ENCODE measurements at places on chromosomes 1 and 21. TPM values are rescaled to one million over a fixed set of nuclear protein-coding genes. Genes with fewer than 3 reads are reported as not detected.

PKP1 gene
- total RNA-seq: 409 TPM

DNA sequence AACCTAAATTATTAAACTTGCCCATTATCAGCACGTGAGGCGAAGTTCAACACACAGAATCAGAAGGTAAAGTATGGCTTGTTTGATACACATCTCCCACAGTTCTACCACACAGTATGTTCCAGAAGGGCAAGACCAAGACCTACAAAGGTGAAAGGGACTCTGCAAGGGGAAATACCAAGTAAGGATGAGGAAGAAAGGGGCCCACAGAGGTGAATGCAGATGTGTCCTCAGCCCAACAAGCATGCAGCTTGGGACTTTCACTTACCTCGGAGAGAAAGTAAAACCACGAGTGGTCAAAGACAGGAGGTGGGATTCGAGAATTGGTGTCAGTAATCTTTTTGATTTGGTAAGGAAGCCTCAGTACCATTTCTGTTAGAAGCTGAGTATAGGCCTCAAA is 85.8 kb downstream of the UBR4 start:
- no peak for DNase-seq

GRCh38 chr1:77562596-77563150 is 119.8 kb downstream of the ZZZ3 start:
- DNase-seq: no peak

- no peak for DNase-seq
These were observed 64.0 kb downstream of the ADARB1 start for GRCh38 chr21:45138199-45139002.

GRCh38 chr1:182680901-182681567 is 3.4 kb downstream of the RGS8 start:
- no peak for DNase-seq

- DNase-seq: no peak
These were observed 4.3 kb downstream of the ADAMTS1 start for GRCh38 chr21:26840912-26841311.

GRCh38 chr1:229164348-229164747 is 106.6 kb upstream of the RAB4A start:
- DNase-seq: no peak

- no peak for DNase-seq
These were observed 36.7 kb upstream of the ACTRT2 start for GRCh38 chr1:2984399-2985061.

APCS gene
- total RNA-seq: not detected

- no peak for DNase-seq
These were observed 93.8 kb upstream of the PRDX6 start for GRCh38 chr1:173383351-173383750.

- DNase-seq: no peak
These were observed 1.7 kb downstream of the TOR3A start for GRCh38 chr1:179083533-179083932.

- no peak for DNase-seq
These were observed 36.1 kb downstream of the ACTA1 start for GRCh38 chr1:229397762-229398161.

FALEC gene
- not detected for total RNA-seq

DNA sequence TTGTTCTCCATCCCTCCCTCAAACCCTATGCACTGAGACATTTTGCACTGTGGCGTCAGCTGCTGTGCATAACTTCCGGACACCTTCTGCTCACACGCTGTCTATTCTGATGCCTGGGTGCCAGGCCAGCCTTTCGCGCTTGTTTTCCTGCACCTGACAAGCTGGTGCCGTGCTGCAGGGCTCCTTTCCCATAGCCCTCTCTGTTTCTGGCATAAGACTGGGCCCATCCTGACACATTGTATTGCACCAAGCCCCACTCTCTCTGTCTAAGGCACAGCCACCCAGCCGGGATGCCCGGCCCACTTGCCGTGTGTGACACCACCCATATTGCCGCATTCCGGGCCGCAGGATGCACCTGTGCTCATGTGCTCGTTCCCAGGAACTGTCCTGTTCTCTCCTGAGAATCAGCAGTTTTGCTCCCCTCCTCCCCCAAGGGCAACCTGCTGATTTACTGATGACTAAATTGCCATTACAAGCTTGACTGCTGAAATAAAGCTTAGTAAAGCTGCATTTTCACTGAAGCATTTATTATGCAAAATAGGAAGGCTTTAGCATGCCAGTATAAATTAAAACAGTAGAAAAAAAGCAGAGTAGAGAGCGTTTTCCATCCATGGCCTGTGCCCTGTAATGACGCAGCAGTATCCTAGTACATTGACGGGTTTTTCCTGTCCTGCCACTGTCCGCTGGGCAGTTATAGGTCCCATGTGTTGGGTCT is 88.0 kb downstream of the CD247 start:
- no peak for DNase-seq

- DNase-seq: no peak
These were observed 15.9 kb downstream of the CLDN14 start for GRCh38 chr21:36463991-36464390.

DNA sequence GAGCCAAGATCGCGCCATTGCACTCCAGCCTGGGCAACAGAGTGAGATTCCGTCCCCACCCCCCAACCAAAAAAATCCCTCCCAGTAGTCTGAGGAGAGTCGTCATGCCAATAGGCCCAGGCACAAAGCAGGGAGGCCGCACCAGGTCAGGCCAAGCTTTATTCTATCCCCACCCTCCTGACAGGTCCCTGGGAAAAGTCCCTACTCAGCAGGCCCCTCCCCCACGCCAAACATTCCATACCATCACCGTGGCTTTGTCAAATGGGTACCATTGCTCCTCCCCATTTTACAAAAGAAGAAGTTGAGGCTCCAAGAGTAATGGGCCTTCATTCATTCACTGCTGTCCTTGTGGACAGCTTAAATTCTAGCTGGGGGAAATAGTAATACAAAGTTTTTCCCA is 5.3 kb downstream of the GPR3 start:
- no peak for DNase-seq

DNA sequence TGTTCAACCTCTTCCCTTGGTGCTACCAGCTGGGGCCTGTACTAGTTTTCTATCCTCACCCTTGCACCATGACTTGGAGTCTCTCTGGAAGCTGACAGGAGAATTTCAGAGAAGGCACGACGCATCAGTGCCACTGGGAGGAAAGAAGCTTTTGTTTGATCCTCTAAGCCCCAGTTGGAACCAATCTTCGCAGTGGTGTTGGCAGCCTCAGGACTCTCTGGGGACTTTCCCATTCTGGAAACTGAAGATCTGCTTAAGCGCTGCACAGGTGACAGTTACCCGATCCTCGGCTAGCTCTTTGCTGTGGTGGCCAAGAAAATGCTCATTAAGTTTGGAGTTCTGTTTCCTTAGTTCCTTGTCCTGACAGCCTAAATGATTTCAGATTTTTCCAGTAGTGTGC is 222.3 kb downstream of the RHOU start:
- DNase-seq: peak; percentile 46

RAVER2 gene
- total RNA-seq: 15.0 TPM

BGLAP gene
- not detected for total RNA-seq

GRCh38 chr21:26806801-26807295 is 38.4 kb downstream of the ADAMTS1 start:
- DNase-seq: no peak

- DNase-seq: no peak
These were observed 47.7 kb downstream of the BRINP3 start for GRCh38 chr1:190429932-190430331.

GRCh38 chr1:197100677-197101076 is 33.6 kb upstream of the F13B start:
- no peak for DNase-seq

DNA sequence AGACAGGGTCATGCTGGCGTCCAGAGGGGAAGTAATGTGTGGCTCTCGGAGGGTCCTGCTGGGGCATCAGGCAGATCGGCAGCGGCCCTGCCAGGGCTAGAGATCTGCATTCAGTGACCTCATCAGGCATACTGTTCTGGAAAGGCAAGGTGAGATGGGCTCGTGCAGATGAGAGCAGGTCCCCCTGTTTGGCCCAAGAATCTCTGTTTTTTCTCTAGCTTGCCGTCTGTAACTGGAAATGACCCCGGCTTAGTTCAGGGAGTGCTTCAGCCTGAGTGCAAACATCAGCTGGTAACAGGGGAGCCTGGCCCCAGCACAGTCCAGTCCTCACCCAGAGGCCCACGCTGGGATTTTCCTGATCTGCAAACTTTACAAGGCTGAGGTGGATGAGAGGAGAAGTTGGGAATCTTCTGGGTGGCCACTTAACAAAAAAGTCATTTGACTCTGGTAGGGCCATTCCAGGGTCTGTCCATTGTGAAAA is 2.1 kb downstream of the FAM163A start:
- no peak for DNase-seq

TPTE gene
- not detected for total RNA-seq

- no peak for DNase-seq
These were observed 2.8 kb downstream of the RAB4A start for GRCh38 chr1:229273507-229274232.

GRCh38 chr1:2267862-2268261 is 39.7 kb downstream of the SKI start:
- DNase-seq: no peak

- DNase-seq: no peak
These were observed 446.9 kb downstream of the NEGR1 start for GRCh38 chr1:71835442-71835813.

PAQR6 gene
- 2.0 TPM for total RNA-seq

DNA sequence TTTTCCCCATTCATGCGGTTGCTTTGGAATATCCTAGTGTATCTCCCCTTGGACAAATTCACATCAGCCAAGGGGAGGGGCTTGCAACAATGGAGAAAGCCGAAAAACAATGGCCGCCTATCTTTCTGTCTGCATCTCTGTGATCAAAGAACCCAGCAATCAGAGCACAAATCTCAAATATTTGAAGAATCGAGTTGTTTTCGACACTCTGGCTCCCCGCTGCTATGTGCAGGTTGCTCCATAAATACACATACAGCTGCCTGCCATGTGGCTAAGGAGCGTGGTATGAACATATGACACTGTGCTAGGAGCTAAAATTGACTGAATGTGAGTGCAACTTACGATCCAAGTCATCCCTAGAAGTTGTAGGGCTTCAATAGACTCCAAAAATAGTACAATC is 8.5 kb downstream of the CFHR4 start:
- DNase-seq: no peak

LEMD1 gene
- not detected for total RNA-seq

DNA sequence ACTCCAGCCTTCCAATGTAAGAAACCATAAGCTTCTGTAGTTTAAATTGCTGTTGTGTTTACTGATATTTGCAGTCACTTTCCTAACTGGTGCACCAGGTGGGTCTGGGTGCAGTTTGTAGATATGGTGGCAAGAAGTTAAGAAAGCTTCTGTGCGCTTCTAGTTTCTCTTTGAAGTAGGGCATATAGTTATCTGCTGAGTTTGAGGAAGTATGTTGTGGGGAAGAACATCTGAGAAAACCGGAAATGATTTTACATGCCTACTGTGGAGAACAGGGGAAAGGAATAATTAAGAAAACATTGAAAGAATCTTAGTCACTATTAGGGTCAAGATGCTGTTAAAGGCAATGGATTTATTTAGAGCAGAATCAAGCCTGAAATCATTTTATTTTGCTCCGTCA is 14.9 kb upstream of the SLC44A5 start:
- no peak for DNase-seq

Measured in vagina (tissue), 2 donors.